Thoracic aorta (tissue), 2 donors: ENCODE measurements at places on chromosomes 7 and 10.
A peak's percentile ranks its signal among the peaks of the same experiment; 100 is the strongest.

GRCh38 chr7:108605559-108606201 lies 36.0 kb downstream of the DNAJB9 start:
- no peaks in the 10 kb centered on the region for H3K4me1 ChIP-seq
- H3K27ac ChIP-seq: no peak overlapping the region
- no peaks in the 10 kb centered on the region for H3K27me3 ChIP-seq
- no peak overlapping the region for H3K4me3 ChIP-seq

DNA sequence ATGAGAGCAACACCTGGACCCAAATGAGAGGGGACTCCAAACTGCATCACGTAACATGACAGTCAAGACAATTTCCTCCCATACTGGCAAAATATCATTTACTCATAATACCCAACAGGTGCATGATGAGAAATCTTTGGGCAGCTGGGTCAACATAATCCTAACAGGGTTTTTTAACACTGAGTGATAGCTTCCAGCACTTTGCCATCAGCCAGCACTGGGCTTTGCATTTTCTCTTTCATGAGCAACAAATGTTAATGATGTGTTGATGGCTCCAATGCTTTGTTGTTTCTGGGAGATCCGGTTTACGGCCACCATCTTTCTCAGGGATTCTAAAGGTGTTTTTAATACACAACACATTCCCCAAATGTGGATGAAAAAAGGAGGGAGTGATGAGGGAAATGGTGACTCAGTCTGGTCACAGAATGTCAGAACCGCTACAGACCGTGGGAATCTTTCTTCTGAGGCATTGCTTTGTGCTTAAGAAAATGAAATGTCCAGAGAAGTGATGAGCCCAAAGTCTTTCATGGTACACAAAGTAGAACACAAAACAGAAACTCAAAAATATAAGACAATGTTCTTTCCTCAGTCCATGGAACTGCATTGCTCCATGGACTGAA lies 705.7 kb upstream of the IGFBP3 start:
- H3K27me3 ChIP-seq: no peaks in the 10 kb centered on the region
- no peak for DNase-seq
- no peak overlapping the region for H3K27ac ChIP-seq

DNA sequence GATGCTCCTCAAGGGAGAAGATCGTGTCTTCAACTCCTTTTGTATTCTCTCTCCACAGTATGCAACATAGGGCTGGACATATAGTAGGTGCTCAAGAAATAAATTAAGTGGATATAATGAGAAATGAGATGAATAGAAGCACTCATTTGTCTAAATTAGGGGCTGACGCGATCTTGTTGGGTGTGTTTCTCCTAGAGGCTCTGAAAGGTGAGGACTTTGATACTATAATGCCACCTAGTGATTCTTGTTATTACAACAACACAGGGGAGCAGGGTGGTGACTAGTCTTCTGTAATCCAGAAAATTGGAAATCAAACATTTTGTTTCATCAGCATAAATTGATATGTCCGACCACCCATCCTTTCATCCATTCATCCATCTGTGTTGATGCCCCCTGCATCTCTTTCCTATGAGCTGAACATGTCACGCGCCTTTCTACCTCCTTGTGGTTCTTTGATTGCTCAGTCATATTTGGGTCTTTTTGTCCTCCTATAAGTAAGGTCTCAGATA lies 3.5 kb upstream of the CFAP58 start:
- H3K4me3 ChIP-seq: peak overlapping the region; percentile 52
- H3K4me1 ChIP-seq: peaks cover 21% of the 10 kb centered on the region
- H3K27ac ChIP-seq: peak overlapping the region; percentile 17
- no peak for DNase-seq
- H3K36me3 ChIP-seq: no peaks in the 10 kb centered on the region
- no peaks in the 10 kb centered on the region for H3K27me3 ChIP-seq

DNA sequence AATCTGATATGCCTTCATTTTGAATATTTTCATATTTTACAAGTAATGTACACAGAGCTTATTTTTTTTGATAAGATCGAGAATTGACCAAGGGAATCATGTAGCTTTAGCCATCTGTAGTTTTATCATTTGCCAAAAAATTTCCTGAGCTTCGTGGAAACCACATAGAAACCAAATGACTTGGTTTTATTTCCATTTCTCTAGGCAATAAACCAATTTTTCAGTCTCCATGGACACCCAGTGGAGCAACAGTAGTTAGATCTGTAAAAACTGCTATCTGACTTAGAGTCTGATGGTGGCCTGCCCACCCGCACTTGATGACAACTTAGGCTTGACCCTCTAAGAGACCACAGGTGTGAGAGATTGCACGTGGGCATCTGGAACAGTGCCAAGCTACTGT lies 127.8 kb upstream of the CDK6 start:
- H3K36me3 ChIP-seq: no peaks in the 10 kb centered on the region
- H3K4me3 ChIP-seq: no peak overlapping the region
- H3K27ac ChIP-seq: no peak overlapping the region
- no peak for DNase-seq

GRCh38 chr7:94698275-94698674 lies 42.3 kb upstream of the SGCE start:
- no peaks in the 10 kb centered on the region for H3K36me3 ChIP-seq
- no peak overlapping the region for H3K27ac ChIP-seq
- no peaks in the 10 kb centered on the region for H3K4me1 ChIP-seq
- no peaks in the 10 kb centered on the region for H3K27me3 ChIP-seq
- no peak overlapping the region for H3K4me3 ChIP-seq
- no peak for DNase-seq

DNA sequence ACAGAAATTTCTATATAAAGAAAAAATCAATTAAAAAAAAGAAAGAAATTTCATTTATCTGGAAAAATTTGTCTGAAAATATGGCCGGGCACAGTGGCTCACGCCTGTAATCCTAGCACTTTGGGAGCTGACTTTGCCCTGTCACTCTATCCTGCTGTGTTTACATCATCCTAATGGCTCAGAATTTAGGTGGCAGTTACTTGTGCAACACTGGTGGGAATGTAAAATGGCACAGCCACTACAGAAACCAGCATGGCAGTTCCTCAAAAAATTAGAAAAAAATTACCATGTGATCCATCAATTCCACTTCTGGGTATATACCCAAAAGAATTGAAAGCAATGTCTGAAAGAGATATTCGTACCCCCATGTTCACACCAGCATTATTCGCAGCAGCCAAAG lies 405.2 kb upstream of the AUTS2 start:
- H3K4me1 ChIP-seq: no peaks in the 10 kb centered on the region
- no peak for DNase-seq
- no peak overlapping the region for H3K4me3 ChIP-seq
- H3K36me3 ChIP-seq: no peaks in the 10 kb centered on the region

DNA sequence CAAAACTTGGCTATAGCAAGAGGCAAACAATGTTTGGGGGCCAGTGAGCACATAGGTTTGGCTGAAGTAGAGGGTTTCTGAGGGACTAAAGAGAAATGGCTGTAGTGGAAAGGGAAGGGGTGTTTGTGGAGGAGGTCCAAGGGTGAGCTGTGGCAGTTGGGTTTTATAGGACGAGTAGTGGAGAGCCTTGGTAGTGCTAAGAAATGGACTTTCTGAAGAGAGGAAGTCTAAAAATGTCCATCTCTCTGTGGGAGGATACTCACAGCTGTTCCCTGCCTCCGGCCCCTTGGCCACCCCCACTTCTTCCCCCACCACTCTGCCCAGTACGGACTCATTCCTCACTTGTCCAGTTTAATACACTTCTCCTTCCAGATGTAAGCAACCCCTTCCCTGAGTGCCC lies 64.3 kb downstream of the ZNF22 start:
- no peak overlapping the region for H3K27ac ChIP-seq
- no peaks in the 10 kb centered on the region for H3K4me1 ChIP-seq
- no peaks in the 10 kb centered on the region for H3K27me3 ChIP-seq

- H3K27ac ChIP-seq: no peak overlapping the region
- H3K36me3 ChIP-seq: no peaks in the 10 kb centered on the region
- peaks cover 64% of the 10 kb centered on the region for H3K4me1 ChIP-seq
- H3K27me3 ChIP-seq: no peaks in the 10 kb centered on the region
- H3K4me3 ChIP-seq: no peak overlapping the region
These were observed 4.2 kb downstream of the HTRA1 start for GRCh38 chr10:122465401-122466040.

GRCh38 chr10:78248651-78249464 lies 215.2 kb downstream of the RPS24 start:
- H3K4me3 ChIP-seq: peak overlapping the region; percentile 59
- H3K27ac ChIP-seq: peak overlapping the region; percentile 67
- DNase-seq: no peak
- no peaks in the 10 kb centered on the region for H3K36me3 ChIP-seq

DNA sequence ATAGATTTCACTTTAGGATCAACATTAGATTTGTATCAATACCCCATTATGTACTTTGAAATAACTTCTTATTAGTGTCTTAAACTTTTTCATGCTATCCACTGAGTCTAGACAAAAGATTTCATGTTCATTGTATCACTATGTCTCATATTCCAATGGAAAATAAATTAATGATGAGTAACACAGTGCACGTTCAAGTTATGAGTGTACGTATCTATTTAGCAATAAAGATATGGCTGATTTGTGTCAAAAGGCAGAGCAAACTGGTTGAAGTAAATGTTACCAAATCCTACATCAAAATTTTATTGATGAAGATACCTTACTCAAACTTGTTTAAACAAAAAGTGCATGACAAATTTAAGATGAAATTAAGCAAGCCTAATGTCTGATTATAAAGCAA lies 102.4 kb downstream of the SEMA3E start:
- no peak for DNase-seq
- no peak overlapping the region for H3K27ac ChIP-seq
- H3K4me1 ChIP-seq: no peaks in the 10 kb centered on the region

GRCh38 chr7:68038621-68039314 lies 1042.1 kb downstream of the TYW1 start:
- no peak for DNase-seq
- no peak overlapping the region for H3K4me3 ChIP-seq
- no peaks in the 10 kb centered on the region for H3K36me3 ChIP-seq
- no peaks in the 10 kb centered on the region for H3K27me3 ChIP-seq

DNA sequence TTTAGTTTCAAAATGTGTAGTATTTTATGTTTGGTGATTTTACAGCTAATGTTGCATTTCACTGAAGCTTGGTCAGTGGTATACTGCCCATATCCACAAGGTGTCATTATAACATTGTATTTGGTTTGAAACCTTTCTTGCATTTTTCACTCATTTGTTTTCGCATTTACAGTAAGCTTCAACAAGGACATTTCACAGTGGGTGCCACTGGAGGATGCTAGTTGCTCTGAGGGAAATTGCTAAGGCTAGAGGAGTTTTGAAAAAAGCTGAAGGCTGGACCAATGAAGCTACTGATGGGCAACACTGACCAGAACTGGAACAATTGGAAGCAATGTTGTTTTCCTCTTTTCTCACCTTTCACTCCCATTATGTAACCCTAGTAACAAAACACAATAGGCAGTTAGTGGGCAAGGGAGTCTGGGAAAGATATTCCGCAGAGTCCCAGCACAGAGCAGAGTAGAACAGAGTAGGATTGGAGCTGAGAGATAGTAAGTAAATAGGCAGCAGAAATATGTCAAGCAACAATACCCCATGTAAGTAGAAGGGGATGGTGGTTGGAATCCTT lies 23.6 kb upstream of the SRI start:
- H3K4me1 ChIP-seq: no peaks in the 10 kb centered on the region
- DNase-seq: no peak
- H3K4me3 ChIP-seq: no peak overlapping the region

- H3K27me3 ChIP-seq: no peaks in the 10 kb centered on the region
- peaks cover 62% of the 10 kb centered on the region for H3K36me3 ChIP-seq
- H3K4me3 ChIP-seq: no peak overlapping the region
- H3K4me1 ChIP-seq: no peaks in the 10 kb centered on the region
- DNase-seq: no peak
- no peak overlapping the region for H3K27ac ChIP-seq
These were observed 60.5 kb downstream of the CLEC2L start for GRCh38 chr7:139583826-139584553.

DNA sequence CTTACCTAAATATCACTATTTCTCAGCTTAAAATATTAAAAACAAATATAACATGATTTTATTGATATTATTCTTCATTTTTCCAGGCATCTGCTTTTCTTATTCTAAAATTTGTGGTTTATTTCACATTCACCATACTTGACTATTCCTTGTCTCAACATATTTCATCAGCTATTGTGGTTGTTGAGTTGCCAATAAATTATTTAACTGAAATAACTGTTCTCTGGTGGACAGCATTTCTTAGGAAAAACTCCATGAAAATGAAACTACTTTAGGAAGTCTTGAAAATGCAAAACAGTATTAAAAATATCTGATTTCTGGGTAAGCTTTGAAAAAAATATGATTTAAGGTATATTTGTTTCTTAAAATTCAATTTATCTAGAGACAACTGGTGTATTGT lies 122.9 kb upstream of the SEMA3A start:
- no peaks in the 10 kb centered on the region for H3K36me3 ChIP-seq
- H3K27me3 ChIP-seq: no peaks in the 10 kb centered on the region
- H3K4me1 ChIP-seq: no peaks in the 10 kb centered on the region
- no peak overlapping the region for H3K4me3 ChIP-seq
- no peak overlapping the region for H3K27ac ChIP-seq
- DNase-seq: no peak

- H3K27me3 ChIP-seq: no peaks in the 10 kb centered on the region
- DNase-seq: no peak
- no peaks in the 10 kb centered on the region for H3K4me1 ChIP-seq
- no peaks in the 10 kb centered on the region for H3K36me3 ChIP-seq
These were observed 672.9 kb downstream of the MAGI2 start for GRCh38 chr7:78780560-78780959.

DNA sequence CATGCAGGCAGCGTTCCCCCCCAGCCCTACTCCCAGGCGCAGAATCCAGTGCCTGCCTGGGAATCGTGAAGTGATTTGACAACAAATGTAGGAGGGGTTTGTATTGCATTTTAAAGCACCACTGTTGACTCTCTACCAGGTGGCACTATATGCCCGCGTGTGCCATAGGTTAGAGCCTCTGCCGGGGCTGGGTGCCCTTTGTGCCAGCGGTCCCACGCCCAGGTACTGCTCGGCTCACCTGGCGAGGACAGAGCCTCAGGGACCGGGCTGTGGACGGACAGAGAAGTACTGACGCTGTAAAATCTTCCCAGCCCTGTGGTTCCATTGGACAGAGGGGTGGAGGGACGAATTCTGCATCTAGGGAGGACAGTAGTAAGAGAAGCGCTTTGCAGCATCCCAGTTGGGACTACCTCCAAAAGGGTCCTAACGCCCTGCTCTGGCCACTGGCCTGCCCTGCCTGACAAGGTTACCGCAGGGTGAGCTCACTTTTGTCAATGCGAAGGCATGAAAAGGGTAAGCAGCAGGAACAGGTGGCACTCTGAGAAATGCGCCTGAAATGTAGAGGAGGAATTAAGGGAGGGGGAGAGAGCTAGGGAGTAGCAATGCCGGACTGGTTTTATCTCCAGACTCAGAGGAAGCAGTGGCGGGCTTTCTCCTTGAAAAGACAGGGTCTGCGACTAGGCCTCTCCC lies 788 bp upstream of the CACNA2D1 start:
- DNase-seq: no peak
- peak overlapping the region; percentile 96 for H3K4me3 ChIP-seq
- H3K4me1 ChIP-seq: peaks cover 12% of the 10 kb centered on the region
- H3K27me3 ChIP-seq: no peaks in the 10 kb centered on the region

GRCh38 chr10:75021379-75022249 lies 89.8 kb upstream of the SAMD8 start:
- peaks cover 3% of the 10 kb centered on the region for H3K4me1 ChIP-seq
- no peak overlapping the region for H3K27ac ChIP-seq
- DNase-seq: no peak
- no peak overlapping the region for H3K4me3 ChIP-seq
- no peaks in the 10 kb centered on the region for H3K27me3 ChIP-seq
- H3K36me3 ChIP-seq: peaks cover 17% of the 10 kb centered on the region
